IPS-NIHi11 (cell line): ENCODE measurements at places on chromosomes 6 and 20.

DNA sequence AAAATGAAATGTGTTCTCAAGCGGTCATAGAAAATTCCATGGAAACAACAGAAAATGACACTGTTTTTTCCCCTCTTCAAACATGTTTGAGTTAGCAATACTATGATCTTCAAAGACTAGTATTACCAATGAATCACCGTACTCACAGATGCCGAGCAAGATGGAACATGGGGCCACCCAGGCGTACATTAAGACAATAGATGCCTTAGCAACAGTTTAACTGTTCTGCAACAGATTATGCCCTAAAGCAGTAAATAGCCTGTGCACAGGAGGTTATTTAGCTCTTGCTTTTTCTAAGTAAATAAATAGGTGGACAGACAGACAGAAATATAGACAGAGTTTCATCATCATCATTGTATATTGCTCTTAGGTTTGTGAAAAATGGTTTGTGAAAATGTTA lies 284.0 kb upstream of the DEFB112 start:
- no peak for DNase-seq

DNA sequence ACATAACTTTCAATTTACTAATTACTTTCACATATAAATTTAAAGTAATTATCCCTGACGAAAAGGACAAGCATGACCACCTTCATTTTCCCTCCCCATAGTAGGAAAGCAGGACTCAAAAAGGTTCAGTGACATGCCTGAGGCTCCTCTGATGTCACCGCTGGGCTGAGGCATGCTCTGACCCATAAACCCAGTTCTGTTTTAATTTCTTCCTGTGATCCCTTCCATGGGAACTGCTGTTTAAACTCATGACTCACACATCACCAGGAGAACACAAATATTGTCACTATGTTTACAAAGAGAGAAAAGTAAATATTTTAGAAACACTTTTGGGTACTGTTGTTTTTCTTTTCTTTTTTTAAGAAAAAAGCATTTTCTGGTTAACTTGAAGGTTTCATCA lies 38.0 kb upstream of the NR2E1 start:
- DNase-seq: no peak

DNA sequence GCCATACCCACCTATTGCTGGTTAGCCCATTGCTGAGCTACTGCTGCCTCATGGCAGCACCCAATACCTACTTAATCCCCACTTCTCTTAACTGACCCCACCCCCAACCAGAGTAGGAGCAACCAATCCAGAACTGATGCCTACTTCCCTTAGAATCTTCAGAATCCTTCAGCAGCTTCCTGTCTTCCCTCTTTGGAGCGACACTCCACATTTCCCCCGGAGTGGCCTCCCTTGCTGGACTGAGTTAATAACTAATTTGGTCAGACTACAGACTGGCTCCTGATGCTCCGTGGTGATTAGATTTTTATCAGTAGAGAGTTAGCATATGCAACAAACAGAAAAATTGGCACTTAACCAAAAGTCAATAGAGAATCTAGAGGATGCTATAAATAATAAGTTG lies 51.2 kb upstream of the UBR2 start:
- DNase-seq: no peak

GRCh38 chr6:9564021-9564420 lies 850.9 kb downstream of the TFAP2A start:
- DNase-seq: no peak

DNA sequence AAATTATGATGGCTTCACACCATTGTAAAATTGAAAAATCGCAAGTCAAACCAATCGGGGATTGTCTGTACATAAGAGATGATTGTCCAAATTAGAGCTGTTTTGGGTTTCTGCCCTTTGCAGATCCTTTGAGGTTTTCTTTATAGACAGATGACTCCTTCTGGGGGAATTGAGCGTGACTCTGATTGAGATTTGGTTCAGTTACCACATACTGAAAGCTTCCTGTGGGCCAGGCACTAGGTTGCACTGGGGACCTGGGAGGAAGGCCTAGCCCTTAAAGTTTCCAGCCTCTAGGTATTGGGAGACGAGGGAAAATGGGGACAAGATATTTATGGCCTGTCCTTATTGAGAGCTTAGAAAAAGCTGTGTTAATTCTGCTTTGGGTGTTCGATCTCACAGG lies 9.2 kb downstream of the VAPB start:
- DNase-seq: no peak

DNA sequence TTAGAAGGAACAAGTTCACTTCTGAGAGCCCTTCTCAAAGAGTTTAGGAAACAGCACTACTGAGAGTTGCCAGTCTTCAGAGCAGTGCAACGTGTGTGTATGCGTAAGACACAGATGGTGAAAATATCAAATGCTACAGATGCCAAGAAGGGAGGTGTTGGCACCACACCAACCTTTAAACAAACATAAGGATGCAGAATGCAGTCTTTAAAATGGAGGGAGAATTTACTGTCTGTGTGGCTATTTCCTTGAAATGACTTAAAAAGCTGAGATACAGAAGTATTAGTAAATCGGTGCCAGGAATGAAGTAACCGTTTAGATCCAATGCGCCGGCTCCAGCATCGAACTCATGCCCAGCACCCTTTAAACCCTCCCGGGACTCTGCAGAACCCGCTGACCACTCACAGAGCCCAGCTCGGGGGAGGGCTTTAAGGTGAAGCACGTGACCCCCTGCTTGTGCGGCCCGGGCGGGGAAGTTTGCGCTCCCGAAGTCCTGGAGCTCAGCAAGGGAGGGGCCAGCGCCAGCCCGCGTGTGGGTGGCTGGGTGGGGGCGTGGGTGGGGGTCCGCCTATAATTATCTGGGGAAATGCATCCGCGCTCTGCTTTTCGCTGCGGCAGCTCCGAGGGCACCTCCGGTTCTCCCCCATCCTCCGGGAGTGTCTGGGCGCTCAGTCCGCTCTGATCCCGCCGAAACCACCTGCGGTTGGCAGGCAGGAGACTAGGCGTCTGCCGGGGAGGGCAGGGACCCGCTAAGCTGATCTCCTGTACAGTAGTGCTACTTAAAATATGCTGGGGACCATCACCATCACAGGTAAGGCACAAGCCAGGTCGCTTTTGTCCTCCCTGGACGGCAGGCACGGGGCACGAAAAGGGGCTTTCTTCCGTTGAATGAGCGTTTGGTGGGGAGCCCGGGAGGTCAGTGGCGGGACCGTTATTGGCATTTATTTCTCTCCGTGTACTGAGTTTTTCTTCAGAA lies 66.0 kb downstream of the ZBTB2 start:
- DNase-seq: peak; percentile 59

- no peak for DNase-seq
Observed at GRCh38 chr6:2632976-2633584, 117.6 kb downstream of the MYLK4 start.

DNA sequence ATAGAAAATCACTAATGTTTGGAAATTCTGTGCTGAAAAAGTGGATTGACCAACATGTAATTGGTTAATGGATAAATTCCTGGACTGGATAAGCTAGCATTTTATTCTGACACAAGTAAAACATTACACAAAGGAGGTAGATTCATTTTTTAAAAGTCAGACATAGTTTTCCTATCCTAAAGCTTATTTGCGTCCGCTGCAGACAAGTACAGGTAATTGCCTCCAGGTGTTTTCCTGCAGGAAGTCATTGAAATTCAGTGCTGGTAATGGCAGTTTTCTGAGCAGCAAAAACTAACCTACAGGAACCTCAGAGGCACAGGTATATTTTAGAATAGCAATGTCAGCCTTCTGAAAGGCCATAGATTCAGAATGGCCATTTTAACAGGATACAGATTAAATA lies 20.0 kb upstream of the HIVEP1 start:
- no peak for DNase-seq

- peak; percentile 79 for DNase-seq
Observed at GRCh38 chr20:20593447-20594170, 118.8 kb downstream of the RALGAPA2 start.

DNA sequence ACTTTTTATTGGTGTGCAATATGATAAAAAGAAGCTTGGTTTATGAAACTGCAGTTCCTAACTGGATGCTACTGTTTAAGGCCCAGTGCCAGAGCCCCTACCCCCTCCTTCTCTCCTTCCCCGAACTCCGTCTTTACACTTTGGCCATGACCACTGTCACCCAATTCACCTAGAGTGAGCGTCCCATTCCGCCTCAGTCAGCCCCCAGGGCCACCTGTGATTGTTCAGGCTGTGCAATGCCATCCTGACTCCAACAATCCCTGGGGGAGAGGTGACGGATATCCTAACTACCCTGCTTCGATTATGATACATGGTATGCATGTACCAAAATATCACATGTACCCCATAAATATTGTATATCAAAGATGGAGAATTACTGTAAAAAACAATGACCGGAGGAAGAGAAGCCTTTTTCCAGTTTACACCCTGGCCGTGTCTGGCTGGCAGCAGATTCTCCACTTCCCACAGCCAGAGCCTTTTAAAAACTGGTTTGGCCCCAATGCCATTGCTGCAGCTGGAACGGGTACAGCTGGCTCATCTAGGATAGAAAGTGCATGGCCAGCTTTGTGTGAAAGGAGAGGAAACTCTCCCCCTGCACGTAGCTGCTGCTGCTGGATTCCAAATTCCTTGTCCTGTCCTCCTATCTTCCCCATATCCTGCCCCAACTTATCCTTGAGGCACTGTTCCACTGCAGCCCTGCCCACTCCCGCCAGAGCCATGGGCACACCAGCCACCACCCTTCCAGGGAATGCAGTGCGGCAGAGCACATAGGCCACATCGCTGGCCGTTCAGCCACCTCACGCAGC lies 99.7 kb downstream of the JPH2 start:
- DNase-seq: no peak

- DNase-seq: no peak
Observed at GRCh38 chr6:163412801-163413344, 1.6 kb upstream of the QKI start.

DNA sequence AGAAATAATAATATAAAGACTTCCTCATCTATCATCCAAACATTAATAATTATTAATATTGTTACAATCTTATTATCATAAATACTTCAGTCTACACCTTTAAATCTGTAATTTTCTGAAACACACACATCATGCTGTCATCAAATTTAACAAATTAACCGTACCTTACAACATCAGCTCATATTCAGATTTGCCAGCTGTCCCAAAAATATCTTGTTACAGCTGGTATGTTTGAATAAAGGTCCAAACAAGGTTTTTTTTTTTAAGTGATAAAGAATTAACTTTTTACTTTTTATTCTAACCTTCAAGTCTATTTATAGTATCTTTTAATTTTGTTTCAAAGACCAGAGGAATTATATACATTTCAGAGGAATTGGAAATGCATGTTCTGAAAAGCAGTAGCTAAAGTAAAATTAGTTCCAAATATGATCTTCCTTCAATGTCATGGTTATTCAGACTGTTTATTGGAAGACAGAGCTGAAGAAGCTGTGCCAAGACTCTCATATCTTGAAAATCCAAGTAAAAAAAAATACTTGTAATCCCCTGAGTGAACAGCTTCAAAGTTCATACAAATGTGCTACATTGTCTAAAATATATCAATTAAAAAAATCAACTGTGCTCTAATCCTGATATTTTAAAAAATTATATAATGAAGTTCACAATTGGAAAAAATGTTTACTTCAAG lies 161.7 kb upstream of the BMP5 start:
- DNase-seq: no peak

DNA sequence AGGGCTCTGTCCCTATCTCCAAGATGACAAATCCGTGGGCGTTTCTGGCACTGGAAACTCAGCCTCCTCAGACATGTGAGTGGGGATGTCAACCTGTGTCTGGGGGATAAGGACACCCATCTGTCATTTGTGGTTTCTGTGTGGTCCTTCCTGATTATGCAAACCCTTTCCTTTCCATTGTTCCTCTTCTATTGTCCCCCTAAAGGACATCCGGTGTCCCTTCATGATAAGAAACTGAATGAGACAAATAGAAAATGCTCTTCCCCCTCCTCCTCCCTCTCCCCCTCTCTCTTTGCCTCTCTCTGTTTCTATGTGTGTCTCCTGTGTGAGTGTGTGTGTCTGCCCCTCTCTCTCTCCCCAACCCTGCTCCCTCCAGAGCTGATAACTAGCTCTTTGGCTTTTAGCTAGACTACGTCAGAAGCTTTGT lies 11.5 kb upstream of the GLP1R start:
- no peak for DNase-seq

- no peak for DNase-seq
Observed at GRCh38 chr6:131568726-131569125, 4.3 kb upstream of the ARG1 start.

- no peak for DNase-seq
Observed at GRCh38 chr6:490251-491037, 98.9 kb downstream of the IRF4 start.

DNA sequence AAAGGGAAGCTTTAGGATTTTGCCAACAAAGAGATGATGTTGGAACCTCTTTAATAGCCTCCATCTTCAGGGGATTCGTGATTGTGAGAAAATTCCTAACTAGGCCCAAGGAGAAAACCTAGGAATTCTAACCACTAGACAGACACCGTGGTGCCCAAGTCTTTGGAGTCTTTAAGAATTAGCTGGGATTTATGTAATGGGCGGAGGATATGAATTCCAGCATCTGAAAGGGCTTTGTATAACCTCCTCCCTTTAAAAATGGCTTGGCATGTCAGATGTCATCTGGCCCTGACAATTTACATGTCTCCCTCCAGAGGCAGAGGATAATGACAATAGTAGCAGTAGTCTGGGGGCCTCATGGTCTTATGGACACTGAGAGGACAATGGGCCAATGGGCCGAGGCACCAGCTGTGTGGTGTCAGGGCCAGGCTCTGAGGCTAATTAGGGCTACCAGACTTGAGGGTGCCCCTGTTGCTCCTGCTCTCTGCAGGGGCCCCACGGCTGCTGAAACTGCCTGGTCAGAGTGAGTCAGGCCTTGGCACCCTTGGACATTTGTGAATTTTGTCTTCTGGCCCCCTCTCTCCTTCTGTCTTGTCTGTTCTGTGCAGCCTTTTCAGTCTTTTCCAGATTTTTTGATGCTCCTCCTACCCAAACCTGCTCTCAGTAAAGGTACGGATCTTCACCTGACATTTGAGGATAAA lies 113.9 kb downstream of the EDN1 start:
- no peak for DNase-seq

DNA sequence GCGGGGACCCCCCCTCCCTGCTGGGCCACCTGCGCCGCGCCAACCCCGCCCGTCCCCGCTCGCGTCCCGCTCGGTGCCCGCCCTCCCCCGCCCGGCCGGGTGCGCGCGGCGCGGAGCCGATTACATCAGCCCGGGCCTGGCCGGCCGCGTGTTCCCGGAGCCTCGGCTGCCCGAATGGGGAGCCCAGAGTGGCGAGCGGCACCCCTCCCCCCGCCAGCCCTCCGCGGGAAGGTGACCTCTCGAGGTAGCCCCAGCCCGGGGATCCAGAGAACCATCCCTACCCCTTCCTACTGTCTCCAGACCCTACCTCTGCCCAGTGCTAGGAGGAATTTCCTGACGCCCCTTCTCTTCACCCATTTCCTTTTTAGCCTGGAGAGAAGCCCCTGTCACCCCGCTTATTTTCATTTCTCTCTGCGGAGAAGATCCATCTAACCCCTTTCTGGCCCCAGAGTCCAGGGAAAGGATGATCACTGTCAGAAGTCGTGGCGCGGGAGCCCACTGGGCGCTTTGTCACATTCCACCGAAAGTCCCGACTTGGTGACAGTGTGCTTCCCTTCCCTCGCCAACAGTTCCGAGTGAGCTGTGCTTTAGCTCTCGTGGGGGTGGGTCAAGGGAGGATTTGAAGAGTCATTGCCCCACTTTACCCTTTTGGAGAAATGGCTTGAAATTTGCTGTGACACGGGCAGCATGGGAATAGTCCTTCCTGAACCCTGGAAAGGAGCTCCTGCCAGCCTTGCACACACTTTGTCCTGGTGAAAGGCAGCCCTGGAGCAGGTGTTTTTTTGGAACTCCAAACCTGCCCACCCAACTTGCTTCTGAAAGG lies 2.1 kb downstream of the VEGFA start:
- peak; percentile 75 for DNase-seq
